Ecto neural progenitor cell (in vitro differentiated cells): ENCODE measurements at places on chromosomes 1 and 21.
A peak's percentile ranks its signal among the peaks of the same experiment; 100 is the strongest.

DNA sequence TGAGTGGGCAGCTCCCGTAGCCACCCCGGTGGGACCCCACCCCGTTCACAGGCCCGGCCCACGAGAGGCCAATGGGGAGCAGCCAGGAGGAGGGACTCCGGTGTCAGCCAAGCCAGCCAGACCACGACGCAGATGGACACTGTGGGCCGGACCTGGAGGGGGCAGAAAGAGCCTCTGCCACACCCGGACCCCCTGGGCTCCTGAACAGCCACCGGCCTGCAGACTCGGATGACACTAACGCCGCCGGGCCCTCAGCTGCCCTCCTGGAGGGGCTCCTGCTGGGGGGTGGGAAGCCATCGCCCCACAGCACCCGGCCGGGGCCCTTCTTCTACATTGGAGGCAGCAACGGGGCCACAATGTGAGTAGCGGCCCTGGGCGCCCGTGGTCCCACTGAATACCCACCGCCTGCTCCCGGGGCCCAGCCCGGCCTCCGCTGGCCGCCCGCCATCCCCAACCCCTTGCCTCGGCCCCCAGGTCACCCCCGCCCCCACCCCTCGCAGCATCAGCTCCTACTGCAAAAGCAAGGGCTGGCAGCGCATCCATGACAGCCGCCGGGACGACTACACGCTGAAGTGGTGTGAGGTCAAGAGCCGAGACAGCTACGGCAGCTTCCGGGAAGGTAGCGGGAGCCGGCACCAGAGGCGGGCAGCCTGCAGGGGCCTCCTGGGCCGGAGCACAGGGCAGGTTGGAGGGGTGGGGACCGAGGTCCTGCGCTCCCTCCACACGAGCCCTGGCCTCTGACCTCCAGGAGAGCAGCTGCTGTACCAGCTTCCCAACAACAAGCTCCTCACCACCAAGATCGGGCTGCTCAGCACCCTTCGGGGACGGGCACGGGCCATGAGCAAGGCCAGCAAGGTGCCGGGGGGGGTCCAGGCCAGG lies 6.5 kb downstream of the TTLL10 start:
- no peak for DNase-seq

- no peak for DNase-seq
These were observed 541 bp upstream of the CD58 start for GRCh38 chr1:116571215-116571919.

- DNase-seq: no peak
These were observed 3.8 kb downstream of the COLGALT2 start for GRCh38 chr1:184033711-184034167.

DNA sequence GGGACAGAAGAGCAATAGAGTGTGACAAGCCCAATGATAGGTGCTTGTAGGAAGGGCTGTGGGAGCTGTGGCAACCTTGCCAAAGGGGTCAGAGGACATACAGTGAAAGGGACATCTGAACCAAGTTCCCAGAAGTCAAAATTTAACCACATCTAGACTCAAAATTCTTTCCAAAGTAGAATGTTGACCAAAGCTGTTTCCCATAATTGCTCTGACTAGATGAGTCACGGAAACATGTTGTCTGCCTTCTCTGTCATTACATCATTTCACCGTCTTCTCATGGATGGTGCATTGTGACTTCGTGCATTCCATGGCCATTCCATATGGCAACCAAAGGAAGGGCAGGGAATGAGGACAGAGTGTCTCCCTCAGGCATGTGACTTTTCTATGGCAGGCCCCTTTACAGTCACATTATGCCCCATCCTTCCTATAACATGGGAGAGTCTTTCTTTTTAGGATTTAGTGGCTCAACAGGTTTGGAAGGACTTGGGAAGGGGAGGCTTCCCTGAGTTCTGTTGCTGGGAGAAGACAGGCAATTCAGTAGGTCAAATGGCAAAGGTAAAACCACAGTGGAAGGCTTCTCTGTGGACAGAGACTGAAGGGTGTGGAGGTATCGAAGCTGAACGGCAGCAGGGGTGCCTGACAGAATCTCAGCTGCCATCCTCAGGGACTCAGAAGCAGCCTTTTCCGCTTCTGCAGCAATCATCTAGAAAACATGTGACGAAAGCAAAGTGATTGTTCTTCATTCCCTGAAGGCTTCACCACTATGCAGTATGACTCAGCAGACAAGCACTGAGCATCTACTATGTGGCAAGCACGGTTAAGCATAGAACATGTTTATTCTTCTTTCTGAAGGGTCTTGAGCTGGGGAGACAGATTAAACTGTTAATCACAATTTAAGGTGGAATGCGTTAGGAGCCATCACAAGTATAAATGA lies 24.7 kb downstream of the NPHS2 start:
- DNase-seq: no peak

DNA sequence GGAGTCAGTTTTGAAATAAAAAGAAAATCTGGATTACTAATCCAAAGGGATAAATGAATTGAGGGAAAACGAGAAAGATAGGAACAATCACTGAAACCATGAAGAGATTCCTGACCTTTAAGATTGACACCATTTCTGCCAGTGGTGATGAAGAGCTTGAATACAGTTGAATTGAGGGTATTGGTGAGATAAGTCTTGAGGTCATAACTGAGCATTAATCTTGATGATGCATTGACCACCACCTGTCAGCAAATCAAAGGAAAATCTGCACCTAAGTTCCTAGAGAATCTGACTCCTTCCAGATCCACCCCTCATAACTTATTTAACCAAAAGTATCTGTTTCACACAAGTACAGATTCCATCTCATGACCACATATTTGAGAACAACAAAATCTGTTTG lies 21.6 kb downstream of the RPS27 start:
- DNase-seq: no peak

- DNase-seq: no peak
These were observed 3.4 kb downstream of the CEP85 start for GRCh38 chr1:26237230-26237966.

DNA sequence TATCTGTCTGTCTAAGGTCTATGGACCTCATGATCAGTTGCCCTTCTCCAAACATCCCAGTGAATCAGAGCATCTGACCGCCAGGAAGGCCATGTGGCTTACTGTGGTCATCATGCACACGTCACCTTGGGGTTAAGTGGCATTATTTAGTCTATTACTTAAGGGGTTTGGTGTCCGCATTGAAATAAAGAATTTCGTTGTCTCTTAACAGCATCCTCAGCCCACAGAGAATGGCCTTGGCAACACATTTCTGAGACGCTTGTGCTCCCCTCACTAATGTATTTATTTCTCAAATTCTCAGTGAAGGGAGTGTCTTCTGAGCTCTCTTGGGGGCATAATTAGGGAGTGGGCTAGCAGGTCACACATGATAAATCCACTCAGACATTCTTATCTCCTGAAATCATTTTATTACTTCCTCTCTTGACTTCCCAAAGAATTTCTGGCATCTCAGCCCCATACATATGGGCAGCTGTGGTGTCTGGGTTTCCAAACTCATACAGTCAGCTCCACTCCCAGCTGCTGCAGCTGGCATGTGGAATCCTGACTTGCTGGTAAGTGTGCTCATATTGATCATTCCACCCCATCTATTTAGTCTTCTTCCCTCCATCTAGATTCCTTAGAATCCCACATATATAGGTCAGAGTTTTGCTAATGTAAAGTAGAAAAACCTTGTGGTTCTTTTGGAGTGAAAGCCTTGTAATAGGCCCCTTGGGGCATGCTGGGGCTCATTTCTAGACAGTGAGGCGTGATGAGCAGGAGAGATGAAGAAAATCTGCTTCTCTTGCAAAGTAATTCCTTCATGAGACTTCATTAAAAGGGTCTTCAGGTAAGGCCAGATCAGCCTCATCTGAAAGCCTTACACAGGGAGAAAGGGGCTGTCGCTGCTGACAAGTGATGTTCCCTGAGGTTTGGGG lies 110.5 kb downstream of the HHAT start:
- DNase-seq: no peak

GRCh38 chr21:46205766-46206162 lies 21.5 kb upstream of the SPATC1L start:
- DNase-seq: no peak

DNA sequence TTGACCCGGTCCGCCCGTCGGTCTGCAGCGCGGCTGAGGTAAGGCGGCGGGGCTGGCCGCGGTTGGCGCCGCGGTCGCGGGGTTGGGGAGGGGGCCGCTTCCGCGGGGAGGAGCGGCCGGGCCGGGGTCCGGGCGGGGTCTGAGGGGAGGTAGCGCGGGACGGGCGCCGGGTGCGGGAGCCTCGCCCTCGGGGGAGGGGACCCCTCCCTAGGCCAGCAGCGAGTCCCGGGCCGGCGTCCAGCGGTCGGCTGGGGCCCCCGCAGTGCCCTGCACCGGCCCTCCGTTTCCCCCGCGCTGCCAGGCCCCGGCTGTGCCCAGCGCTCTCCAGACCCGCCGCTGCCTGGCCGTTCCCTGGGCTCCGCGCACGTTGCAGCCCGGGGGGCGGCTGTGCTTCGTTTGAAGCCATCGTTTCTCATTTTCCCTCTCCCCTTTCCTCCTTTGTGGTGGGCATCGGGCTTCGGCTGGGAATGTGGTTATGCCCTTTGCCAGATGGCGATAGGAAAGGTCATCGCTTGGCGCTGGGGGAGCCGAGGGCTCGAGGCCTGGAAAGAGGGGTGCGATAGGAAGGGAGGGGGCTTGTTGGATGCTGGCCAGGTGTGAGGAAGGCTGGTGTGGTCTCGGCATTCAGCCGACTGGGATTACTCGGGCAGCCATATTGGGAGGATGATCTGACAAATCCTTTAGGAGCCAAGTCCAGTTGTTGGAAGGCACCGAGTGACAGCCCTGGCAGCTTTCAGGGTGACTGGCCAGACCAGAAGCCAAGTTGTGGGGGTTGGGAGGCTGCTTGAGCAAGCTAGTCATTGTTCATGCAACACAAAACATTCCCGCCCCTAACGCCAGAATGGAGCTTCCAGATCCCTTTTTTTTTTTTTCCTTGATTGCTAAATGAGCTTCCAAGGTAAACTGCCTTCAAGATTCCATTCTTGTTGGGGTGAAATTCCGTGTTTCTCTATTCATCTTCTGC lies 753 bp downstream of the KIF1B start:
- peak; percentile 72 for DNase-seq

DNA sequence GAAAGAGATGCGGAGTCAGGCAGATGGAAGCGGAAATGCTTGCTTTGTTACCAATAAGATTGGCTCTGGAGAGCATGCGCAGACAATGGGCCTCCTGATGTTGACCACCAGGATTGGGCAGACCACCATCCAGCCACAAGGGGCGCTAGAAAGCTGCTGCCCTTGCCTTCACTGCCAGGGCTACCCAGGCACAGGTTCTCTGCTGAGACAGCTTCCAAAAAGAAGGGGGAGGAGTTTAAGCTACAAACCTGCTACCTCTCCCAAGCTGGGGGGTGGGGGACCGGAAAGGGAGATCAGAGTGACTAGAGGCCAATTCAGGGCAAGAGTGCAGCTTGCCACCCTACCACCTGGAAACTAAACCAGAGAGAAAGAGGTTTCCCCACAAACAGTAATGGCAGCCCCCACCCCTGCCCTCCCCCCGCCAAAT lies 369.7 kb downstream of the RRAGC start:
- DNase-seq: peak; percentile 85

DNA sequence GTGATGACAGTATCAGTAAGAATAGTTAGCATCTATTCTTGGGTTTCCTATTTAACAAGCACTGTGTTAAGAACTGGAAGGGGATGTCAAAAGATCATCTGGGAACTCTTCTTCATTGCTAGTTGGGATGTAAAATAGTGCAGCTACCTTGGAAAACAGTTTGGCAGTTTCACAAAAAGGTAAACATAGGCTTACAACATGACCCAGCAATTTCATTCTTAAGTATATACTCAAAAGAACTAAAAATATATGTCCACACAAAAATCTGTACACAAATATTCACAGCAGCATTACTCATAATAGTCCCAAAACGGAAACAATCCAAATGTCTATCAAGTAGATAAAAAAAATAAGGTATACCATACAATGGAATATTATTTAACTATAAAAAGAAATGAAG lies 45.7 kb downstream of the DIPK1A start:
- DNase-seq: no peak

GRCh38 chr1:10360045-10360444 lies 38.8 kb upstream of the PGD start:
- DNase-seq: no peak

- DNase-seq: no peak
These were observed 22.7 kb downstream of the PGBD5 start for GRCh38 chr1:230403442-230403841.

DNA sequence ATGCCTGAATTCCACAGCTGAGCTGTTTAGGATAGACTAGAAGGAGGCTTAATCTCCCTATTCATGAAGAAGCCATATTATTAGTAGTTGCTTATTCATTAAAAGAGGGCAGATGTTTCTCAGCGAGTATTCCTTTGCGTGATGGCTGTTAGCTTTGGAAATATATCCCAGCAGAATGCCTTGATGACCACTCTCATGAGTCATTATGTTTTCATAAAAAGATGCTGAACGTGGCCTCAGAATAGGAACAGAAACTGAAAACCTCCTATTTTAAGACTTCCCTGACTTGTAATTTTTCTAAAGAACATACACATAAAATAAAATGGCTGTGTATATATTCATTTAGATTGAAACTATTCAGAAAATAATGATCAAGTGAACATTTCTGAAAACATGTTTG lies 9.6 kb upstream of the PLA2G4A start:
- no peak for DNase-seq

DNA sequence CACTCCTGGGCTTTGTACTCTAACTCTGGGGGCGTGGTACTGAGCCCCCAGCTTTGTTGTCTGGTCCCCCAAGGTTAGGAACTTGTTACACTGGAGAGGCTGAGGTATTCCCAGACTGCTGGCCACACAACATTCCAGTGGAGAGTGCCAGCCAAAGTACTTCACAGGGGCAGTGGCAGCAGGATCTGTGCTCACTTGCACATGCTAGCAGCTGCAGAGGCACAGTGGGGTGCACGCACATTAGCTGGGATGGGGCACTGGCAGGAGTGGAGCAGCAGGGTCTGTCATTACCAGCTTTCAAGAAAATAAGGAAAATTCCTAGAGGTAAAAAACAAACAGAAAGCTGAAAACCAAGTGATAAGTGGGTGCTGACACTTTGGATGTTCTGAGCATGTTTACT lies 31.0 kb downstream of the ZNF691 start:
- DNase-seq: no peak

DNA sequence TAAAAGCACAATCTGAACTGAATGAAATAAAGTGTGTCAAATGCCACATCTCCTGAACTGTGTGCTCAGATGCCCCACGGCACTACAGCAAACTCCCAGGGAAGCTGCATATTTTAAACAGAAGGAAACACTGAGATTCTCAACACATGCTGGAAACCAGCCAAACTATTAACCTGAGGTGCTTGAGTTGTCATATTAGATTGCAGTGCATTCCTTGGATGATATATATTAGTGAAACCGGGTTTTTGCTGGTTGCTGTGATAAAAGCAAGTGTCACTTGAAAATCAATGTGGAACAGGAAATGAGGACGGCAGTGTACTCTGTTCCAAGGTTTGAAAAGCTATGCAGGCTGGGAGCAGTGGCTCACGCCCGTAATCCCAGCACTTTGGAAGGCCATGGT lies 8.7 kb downstream of the SYNJ1 start:
- no peak for DNase-seq
